CD4-positive, alpha-beta T cell treated with Interleukin-15 for 4 hours (primary cell): ENCODE measurements at places on chromosomes 2 and 18.
A peak's percentile ranks its signal among the peaks of the same experiment; 100 is the strongest.

DNA sequence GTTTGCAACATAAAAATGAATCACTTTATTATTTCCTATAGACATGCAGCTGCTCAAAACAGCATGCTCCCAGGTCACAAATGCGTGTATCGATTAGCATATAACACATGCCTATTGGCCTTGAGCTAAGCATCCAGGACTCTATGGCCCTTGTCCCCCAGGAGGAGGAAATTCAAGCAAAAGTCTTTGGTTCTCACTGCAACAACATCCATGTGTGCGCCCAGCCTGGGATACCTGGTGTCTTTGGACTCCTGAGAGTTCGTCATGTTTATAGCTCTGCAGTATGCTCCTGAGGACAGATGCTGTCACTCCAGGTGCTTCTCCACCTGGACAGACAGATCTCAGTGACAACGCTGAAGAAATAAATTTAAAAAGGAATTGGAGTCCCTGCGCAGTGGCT is 284.6 kb downstream of the PHLPP1 start:
- no peak for DNase-seq

DNA sequence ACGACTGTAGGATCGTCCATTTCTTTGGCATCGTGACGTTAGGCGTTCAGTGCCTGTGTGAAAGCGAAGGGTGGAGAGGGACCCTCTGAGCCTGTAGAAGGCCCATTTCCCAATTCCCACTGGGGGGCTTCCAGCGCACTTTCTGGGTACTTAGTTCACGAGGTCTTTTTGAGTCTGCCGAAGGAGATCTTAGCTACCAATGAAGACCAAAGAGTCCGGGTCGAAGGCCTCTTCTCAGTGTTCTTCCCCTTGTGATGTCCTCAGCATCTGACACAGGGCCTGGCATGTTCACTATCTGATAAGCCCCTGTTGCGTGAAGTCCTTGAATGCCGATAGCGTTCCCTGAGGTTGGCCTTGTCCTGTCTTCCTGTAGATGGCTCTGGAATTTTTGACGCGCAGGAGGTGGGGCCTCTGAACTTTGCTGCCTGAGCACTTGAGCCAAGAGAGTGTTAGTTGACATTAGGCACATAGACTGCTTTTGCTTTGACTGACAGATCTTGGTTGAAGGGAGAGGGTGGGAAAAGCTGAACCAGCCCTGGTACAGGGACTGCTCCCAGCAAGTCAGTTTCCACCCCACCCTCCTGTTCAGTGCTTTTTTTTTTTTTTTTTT is 52.8 kb downstream of the LDLRAD4 start:
- DNase-seq: no peak

GRCh38 chr2:100674666-100675065 is 111.9 kb downstream of the PDCL3 start:
- DNase-seq: no peak

- no peak for DNase-seq
Observed at GRCh38 chr18:22322243-22322691, 95.4 kb downstream of the CTAGE1 start.

DNA sequence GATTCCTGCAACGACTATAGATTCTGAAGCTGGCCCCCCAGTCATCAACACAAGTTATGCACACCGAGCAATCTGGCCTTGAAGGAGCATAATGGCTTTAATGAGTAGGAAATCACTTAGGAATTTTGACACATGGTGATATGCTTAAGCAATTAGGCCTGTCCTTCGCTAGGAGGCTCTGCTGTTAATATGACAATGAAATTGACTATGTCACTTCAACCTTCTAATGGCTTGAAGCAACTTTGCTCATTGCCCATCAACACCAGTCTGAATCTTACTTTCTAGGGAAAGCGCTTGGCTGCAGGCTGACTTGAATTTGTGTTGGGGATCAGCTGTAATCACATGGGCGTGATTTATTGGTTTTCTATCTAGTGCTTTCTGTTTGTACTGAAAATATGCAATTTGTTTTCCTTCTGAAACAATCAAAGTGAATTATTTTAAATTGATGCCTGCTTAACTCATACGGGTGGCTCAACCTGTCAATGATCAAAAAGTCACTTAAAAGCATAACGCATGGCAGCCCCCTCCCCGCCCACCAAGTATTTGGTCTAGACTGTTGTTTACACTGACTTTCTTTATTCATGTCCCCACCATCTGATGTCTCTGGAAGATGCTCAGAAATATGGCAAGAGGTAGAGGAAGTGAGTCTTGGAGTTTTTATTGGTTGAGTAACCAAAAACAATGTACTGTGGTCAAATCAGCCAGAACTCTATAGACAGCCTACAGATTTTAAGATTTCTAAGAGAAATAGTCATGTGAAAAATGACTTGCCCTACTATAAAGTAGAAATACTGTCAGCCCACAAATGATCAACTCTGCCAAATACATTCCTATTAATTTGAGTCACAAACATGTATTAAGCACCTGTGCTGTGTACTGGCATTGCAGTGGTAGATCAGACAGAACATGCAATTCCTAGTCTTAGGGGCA is 344.9 kb downstream of the RBM43 start:
- DNase-seq: no peak

DNA sequence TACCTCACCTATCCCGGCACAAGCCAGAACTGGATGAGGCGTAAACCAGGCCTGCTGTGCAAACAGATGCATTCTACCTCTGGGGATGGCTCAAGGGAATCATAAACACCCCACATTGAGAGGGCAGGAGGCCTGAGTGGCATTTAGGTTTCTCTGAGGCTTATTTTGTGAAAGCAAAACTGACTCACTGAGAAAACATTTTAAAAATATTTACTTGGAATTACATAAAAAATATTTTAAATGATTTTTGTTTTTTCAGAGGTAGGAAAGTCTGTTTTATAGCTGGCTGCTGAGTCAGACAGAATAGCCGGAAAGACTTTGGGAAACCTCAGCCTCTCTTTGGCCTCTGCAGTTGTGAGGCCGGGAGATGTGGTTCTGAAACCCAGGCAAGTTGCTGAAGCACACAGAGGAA is 244.1 kb downstream of the NCKAP5 start:
- DNase-seq: no peak

- peak; percentile 75 for DNase-seq
Observed at GRCh38 chr2:96839293-96839874, 4.4 kb downstream of the ANKRD23 start.

- no peak for DNase-seq
Observed at GRCh38 chr2:26571316-26571715, 69.8 kb downstream of the CIB4 start.

DNA sequence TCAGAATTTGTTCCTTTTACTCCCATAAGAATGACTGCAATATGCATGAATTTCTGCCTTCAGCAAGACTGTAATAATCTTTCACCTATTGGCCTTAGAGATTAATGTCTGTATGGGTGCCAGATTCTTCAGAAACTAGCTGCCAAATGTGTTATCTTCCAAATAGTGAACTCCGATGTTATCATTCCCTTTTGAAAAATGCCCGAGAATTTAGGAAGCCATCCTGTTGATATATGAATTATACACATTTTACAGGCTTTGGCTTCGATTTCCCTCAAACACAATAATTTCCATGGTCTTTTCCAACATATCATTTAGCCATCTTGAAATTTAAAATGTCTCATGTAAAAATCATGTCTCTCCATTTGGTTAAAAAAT is 101.5 kb downstream of the ZNF521 start:
- no peak for DNase-seq

- DNase-seq: no peak
Observed at GRCh38 chr2:216012133-216012829, 1.1 kb downstream of the MREG start.

GRCh38 chr18:35163014-35163539 is 77.8 kb upstream of the ZNF397 start:
- no peak for DNase-seq

DNA sequence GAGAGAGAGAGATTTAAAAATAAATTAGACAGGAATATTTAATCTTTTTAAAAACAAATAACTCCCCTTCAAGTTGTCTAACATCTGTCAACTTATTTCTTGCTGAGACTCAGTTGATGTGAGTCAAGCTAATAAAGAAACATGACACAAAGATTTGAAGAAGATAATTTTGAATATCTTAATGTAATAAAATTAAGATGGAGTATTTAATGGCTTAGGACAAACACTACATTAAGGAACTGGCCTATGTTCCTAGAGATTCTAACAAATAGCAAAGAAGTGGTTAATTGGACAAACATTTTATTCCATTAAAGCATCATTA is 134.0 kb downstream of the INSIG2 start:
- DNase-seq: no peak

GRCh38 chr2:102055346-102055990 is 63.7 kb downstream of the IL1R2 start:
- no peak for DNase-seq

DNA sequence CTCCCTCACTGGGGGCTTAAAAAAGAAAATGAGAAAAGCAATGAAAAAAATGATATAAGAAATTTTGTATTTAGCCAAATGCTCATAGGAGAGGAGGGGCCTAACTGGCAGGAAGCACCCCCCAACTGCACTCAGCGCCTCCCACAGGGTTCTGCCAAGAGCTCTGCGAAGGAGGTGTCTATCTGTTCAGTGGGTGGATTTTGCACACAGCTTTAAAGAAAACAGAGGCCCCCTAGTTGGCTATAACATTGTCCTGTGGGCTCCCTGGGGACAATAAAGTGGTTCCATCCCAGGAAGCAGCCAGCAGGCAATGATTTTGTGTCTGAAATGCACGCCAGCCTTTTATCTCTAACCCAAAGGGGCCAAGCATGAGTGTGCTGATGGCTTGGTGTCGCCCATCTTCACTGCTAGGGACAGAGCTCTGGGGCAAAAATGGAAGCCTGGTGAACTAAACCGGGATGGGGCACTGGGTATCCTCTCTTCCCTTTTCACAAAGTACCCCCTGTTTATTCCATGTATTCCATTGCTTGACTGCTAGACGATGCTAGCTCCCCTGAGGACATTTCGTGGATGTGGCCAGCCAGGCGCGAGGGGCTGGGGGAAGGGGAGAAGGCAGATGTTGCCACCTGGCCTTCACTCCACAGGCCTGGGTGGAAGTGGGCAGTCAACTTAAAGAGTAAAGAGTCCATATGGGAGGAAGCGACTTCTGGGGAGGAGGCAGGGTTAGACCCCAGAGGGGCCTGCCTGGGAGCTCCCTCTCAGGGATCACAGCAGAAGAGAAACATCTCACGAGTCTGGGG is 205.7 kb downstream of the CYP26B1 start:
- DNase-seq: no peak
